ENCODE measurements at places on chromosomes 6 and 20.

GRCh38 chr20:48247961-48248360 lies 462.7 kb upstream of the SULF2 start:
- DNase-seq: no peak

- no peak for DNase-seq
These were observed 151.9 kb upstream of the COL21A1 start for GRCh38 chr6:56399250-56399671.

DNA sequence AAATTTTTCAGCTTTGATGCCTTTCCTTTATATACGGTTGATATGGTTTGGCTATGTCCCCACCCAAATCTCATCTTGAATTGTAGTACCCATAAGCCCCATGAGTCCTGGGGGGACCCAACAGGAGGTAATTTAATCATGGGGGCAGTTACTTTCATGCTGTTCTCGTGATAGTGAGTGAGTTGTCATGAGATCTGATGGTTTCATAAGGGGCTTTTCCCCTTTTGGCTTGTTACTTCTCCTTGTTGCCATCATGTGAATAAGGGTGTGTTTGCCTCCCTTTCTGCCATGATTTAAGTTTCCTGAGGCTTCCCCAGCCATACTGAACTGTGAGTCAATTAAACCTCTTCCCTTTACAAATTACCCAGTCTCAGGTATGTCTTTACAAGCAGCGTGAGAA lies 66.8 kb downstream of the ARHGAP18 start:
- peak; percentile 41 for DNase-seq

- no peak for DNase-seq
These were observed 32.8 kb downstream of the SNX5 start for GRCh38 chr20:17935761-17936160.

- DNase-seq: no peak
These were observed 48.4 kb downstream of the RNGTT start for GRCh38 chr6:88914895-88915598.

- DNase-seq: no peak
These were observed 5.9 kb downstream of the HSPA12B start for GRCh38 chr20:3738111-3739053.

DNA sequence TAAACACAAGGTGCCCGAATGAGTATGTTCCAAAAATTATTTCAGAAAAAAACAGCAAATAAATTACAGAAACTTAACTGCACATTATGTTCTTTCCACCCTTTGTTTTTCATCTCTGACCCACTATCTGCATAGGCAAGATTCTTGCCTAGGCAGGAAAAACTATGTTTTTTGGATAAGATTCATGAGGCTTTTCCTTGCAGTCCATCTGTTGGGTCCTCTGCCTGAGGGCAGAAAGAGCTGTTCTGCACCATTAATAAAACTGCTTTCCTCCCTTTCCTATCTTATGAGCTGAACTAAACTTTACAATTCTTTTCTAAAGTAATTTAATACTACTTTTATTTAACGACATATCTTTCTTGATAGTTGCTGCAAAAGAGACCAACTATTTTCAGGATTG lies 21.1 kb downstream of the ENPP1 start:
- no peak for DNase-seq

DNA sequence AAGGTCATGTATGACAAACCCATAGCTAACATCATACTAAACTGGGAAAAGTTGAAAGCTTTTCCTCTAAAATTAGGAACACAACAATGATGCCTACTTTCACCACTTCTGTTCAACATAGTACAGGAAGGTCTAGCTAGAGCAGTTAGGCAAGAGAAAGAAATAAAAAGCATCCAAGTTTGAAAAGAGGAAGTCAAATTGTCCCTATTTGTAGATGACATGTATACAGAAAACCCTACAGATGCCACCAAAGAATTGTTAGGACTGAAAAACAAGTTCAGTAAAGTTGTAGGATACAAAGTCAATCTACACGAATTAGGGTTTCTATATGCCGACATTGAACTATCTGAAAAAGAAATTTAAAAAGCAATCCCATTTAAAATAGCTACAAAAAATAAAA lies 89.4 kb upstream of the GLP1R start:
- DNase-seq: no peak

- DNase-seq: no peak
These were observed 30.7 kb upstream of the MC3R start for GRCh38 chr20:56217829-56218228.

- DNase-seq: no peak
These were observed 211.0 kb upstream of the ARG1 start for GRCh38 chr6:131362070-131362469.

GRCh38 chr20:3929713-3930060 lies 40.5 kb downstream of the PANK2 start:
- DNase-seq: no peak

- DNase-seq: no peak
These were observed 50.9 kb upstream of the DUSP22 start for GRCh38 chr6:241336-241865.

GRCh38 chr6:46926481-46926880 lies 4.7 kb upstream of the ADGRF5 start:
- DNase-seq: no peak

- no peak for DNase-seq
These were observed 37.5 kb downstream of the ELMO2 start for GRCh38 chr20:46368902-46369268.

DNA sequence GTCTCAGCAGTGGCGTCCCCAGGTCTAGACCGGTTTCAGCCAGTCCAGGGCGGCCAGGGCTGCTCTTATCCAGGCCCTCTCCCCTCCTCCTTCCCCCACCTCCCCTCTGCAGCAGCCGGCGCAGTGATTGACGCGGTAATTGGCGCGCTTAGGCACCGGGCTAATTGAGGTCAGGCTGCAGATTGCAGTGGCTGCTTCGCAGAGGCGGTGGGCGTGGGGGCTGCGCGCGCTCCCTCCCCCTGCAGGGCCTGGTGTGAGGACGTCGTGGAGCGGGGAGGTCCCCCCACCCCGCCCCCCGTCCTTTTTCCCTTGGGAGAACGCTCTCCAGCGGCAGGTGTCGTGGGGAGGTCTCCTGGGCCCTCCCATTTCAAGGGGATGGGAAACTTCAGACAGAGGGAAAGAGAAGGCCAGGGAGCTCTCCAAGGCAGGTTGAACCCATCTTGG lies 70.4 kb upstream of the BLCAP start:
- DNase-seq: no peak

- no peak for DNase-seq
These were observed 18.2 kb downstream of the AKAP12 start for GRCh38 chr6:151257985-151258445.

DNA sequence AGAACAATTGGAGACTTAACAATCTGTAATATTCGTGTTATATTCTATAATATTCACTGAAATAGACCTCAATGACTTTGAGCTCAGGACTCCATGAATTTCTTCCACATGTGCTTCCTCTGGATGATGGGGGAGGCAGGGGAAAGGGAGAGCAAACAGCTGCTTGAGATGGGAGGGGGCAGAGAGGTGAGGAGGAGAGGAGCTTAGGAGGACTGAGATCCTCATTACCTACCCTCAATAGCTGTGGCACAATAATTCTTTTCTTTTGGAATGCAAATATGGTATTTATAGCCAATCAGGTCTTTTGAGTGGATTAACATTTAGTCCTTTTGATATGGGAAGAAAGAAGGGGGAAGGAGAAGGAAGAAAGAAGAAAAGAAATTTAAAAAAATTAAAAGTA lies 64.1 kb upstream of the ZNF217 start:
- DNase-seq: no peak

GRCh38 chr6:88124925-88125557 lies 41.1 kb downstream of the CNR1 start:
- DNase-seq: no peak

Measured in suppressor macrophage (primary cell).